ENCODE measurements at places on chromosomes 13 and 19.
A peak's percentile ranks its signal among the peaks of the same experiment; 100 is the strongest.

GRCh38 chr13:51453959-51454703 lies 1.3 kb upstream of the INTS6 start:
- DNase-seq, result peak; percentile 47

DNA sequence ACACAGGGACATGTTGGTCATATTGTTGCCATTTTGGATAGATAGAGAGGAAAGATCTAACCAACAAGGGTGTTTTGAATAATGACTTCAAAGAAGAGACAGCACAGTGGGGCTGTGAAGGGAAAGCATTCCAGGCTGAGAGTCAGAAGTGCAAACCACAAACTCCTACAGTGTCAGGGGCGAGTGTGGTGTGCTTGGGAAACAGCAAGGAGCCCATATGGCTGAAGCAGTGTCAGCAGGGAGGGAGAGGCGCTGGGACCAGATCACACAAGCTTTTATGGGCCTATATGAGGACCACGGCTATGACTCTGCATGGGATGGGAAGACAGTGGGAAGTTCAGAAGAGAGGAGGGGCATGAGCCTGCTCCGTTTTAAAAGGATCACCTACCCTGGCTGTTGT lies 166.4 kb downstream of the MYO16 start:
- DNase-seq, result no peak

GRCh38 chr13:32314271-32315237 lies 609 bp downstream of the ZAR1L start:
- DNase-seq, result peak; percentile 48

DNA sequence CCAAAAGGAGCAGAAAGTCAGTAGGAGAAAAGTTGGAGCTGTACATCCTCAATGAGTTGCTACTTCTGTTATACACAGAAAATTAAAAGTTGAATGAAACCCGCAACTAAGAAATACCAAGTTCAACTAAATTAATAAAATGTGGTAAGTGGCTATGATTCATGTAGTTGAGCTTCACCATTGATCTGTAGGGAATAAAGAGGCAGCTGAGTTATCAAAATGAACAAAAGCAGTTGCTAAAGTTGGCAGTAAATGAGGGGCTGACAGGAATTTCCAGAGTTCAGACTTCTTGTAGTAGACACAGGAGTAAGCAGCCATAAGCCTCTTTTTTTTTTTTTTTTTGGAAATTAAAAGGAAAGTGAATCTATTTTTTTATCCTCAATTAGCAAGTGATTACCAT lies 234.6 kb downstream of the POSTN start:
- no peak for DNase-seq

- DNase-seq, result no peak
Measured at GRCh38 chr13:92734068-92734467, 492.5 kb upstream of the GPC6 start.

DNA sequence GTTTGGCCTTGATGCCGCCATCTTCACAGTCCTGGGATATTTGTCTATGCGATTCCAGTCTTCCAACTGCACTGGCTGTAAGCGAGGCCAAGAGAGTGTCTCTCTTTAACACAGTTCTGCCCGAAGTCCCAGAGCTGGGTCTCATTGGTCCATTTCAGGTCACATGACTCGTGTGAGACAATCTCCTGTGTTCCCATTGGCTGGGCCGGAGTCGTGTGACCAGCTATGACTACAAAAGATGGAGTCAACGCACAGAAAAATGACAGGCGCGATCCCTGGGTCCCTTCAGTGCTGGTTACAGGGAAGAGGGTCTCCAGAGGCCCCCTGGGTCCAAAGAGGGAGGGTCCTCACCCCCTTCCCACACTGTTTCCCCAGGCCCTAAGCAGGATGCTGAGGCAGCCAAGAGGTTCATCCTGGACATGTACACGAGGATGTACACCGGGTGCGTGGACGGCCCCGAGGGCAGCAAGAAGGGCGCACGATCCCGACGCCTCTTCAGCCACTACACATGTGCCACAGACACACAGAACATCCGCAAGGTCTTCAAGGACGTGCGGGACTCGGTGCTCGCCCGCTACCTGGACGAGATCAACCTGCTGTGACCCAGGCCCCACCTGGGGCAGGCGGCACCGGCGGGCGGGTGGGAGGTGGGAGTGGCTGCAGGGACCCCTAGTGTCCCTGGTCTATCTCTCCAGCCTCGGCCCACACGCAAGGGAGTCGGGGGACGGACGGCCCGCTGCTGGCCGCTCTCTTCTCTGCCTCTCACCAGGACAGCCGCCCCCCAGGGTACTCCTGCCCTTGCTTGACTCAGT lies 15.9 kb upstream of the S1PR4 start:
- no peak for DNase-seq

DNA sequence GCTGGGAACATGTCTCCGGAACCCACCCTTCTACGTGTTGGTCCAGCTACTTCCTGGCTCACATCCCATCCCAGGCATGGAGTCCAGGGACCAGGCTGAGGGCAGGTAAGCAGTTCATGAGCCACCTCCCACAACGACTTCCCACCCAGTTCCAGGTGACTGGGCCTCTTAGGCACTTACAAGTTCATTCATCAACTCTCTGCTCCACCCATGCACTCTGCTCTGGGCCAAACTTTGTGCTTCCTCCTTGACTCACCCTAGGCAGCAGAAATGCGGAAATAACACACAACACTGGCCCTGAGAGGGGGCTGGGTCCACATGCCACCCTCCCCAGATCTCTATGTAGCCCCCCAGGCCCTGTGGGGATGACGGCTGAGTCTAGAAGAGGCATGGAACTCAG lies 20.5 kb downstream of the IQCN start:
- DNase-seq, result no peak

GRCh38 chr19:29569038-29569911 lies 36.8 kb upstream of the POP4 start:
- no peak for DNase-seq

- DNase-seq, result no peak
Measured at GRCh38 chr19:45791744-45792469, 738 bp downstream of the DMWD start.

DNA sequence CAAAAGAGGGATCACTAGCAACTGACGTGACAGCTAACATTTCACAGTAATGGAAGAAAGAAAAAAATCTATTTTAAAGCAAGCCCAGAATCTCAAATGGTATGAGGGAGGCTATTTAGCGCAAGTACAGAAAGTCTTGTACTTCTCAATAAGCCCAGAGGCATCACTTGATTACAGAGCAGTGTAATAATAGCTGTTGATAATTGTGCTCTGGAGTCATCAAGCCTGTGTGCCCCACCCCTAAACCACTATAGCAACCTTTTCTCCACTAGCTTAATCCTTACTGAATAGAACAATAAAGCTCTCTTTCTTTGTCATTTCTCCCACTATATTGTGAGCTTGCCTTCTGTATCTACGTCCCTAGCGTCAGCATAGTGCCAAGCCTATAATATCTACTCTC lies 56.6 kb downstream of the FREM2 start:
- no peak for DNase-seq

- DNase-seq, result no peak
Measured at GRCh38 chr19:13240312-13241022, 90.3 kb downstream of the IER2 start.

- DNase-seq, result no peak
Measured at GRCh38 chr19:5149932-5150901, 181.3 kb downstream of the KDM4B start.

DNA sequence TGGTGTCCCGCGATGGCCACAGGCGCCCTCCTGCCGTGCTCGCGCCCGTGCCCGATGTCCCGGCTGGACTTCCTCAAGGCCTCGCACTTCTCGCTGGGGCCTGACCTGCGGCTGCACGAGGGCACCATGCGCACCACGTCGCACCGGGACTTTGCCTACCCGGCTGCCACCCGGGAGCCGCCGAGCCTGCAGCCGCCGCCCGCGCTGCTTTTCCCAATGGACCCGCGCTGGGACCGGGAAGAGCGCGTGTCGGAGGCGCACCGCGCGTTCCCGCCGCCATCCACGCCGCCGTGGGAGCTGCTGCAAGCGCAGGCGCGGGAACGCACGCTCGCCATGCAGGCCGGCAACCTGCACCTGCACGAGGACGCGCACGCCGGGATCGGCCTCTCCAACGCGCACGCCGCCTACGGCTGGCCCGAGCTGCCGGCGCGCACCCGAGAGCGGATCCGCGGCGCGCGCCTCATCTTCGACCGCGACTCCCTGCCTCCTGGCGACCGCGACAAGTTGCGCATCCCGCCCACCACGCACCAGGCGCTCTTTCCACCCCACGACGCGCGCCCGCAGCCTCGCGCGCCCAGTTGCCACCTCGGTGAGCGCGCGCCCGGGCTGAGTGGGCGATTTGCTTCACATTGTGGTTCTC lies 12.1 kb upstream of the PEX11G start:
- no peak for DNase-seq

DNA sequence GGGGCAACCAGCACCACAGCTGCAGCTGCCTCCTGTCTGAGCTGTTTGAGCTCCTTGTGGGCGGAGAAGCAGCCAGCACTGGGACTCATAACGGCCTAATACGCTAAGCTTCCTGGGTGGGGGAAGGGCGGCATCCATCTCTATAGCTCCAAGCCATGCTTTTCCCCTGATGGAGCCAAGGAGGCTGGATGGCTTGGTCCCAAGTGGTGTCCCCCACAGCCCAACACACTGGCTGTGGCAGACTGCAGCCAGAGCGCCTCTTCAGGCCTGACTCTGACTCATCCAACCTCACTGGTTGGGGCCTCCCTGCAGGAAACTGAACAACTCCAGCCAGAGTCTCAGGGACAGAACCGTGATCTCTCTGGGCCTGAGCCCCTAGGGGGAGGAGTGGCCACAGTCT lies 537.3 kb downstream of the SUCLA2 start:
- no peak for DNase-seq

- DNase-seq, result no peak
Measured at GRCh38 chr13:39603424-39603947, 493 bp upstream of the LHFPL6 start.

- no peak for DNase-seq
Measured at GRCh38 chr13:72953391-72953965, 105.3 kb upstream of the KLF5 start.

- DNase-seq, result no peak
Measured at GRCh38 chr13:50735071-50735470, 108.4 kb downstream of the DLEU7 start.

DNA sequence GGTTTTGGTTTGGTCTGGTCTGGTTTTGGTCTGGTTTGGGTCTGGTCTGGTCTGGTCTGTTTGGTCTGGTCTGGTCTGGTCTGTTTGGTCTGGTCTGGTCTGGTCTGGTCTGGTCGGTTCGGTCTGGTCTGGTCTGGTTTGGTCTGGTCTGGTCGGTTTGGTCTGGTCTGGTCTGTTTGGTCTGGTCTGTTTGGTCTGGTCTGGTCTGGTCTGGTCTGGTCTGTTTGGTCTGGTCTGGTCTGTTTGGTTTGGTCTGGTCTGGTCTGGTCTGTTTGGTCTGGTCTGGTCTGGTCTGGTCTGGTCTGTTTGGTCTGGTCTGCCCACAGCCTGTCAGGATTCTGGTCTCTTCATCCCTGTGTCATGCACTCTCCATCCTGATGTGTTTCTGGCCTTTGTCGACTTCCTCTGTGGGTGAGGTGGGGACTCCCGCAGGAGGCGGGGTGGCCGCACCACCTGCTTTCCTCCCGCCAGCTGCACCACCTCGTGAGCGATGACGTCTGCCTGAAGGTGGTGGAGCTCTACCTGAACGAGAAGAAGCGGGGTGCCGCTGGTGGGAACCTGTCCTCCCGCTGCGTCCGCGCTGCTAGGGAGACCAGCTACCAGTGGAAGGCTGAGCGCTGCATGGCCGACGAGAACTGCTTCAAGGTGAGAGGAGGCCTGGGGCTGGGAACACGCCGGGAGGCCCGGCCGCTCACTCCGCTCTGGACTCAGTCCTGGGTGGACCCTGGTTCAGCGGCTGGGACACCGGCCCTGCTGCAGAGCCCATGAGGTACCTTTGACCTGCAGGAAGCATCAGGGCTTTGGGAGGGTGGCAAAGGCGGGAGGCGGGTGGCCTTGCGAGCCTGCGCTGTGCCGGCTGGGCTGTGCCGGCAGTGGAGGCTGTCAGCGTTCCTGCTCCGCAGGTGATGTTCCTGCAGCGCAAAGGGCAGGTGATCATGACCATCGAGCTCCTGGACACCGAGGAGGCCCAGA lies 12.9 kb upstream of the F2RL3 start:
- DNase-seq, result no peak

DNA sequence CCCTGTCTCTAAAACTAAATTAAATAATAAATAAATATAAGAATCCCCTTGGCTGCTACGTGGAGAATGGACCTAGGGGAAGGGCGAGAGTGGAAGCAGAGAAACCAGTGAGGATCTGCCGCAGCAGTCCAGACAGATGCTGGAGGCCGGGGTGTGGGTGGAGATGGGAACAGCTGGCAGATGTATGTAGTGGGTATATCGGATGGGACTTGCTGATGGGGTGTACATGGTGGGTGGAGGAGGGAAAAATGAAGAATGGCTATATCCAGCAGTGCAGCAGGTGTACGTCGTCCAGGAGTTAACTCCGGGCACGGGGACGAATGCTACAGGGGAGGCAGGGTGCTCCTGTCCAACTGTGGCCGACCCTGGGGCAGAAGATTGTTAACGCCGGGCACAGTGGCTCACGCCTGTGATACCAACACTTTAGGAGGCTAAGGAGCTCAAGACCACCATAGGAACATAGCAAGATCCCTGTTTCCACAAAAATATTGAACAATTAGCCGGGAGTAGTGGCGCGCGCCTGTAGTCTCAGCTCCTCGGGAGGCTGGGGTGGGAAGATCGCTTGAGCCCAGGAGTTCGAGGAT lies 654 bp downstream of the CEP89 start:
- DNase-seq, result no peak

DNA sequence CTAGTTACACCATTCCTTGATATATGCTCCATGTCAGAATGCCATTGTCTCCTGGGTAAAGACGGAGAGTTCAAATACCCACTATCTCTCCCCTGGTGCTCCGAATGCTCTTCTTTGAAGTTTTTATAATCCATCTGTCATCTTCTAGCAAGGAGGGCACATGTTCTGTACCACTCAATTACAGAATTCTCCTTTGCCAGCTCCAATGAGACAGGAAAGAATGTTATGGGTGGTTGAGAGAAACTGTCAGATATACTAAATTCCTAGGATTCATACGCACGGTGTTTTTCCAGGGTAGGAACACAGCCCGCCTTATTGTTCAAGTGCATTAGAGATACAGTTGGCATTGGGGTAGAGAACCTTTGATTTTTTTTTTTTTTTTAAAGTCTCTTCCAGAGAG lies 118.0 kb upstream of the ZNF536 start:
- DNase-seq, result no peak

GRCh38 chr13:75762076-75762937 lies 126.2 kb downstream of the LMO7 start:
- DNase-seq, result no peak
